ENCODE measurements at places on chromosomes 2 and 18. TPM values are rescaled to one million over a fixed set of nuclear protein-coding genes. Genes with fewer than 3 reads are reported as not detected.

DNA sequence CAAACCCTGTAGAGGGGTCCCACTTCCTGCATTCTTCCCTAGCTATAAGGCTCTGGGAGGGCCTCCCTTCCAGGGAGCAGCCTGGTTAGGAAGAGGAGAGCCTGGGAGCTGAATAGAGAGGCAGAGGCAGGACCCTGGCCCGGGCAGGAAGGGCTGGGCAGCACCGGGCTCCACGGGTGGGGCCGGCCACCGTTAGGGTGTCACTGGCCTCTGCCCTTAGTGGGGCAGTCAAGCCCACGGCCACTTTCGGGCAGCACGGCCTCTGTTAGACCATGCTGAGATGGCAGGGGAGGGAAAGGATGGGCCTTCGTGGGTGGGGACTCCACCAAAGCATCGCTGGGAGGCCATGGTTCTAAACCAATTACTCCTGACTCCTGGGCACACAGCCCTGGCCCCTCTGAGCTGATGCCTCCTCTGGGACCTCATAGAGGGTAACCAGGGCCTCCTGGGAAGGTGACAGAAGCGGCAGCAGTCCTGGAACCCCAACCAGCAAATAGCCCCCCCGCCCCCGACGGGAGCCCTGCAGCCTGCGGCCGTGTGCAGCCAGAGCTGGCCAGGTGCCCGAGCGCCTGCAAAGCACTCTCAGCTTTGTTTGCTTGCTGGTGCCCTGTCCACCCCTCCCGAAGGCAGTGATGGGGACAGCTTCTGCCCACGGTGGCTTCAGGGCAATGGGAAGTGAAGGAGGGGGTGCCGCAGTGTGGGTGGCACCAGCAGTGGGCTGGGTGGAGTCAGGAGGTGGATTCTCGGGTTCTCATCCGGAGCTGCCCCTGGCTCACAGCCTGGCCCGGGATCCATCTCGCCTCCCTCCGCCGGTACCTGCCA is 16.3 kb upstream of the HPCAL1 start:
- peak; percentile 42 for DNase-seq

- no peak for DNase-seq
These were observed 571.1 kb downstream of the TNS1 start for GRCh38 chr2:217431577-217432269.

- no peak for DNase-seq
These were observed 22.1 kb downstream of the MFF start for GRCh38 chr2:227347117-227347516.

DNA sequence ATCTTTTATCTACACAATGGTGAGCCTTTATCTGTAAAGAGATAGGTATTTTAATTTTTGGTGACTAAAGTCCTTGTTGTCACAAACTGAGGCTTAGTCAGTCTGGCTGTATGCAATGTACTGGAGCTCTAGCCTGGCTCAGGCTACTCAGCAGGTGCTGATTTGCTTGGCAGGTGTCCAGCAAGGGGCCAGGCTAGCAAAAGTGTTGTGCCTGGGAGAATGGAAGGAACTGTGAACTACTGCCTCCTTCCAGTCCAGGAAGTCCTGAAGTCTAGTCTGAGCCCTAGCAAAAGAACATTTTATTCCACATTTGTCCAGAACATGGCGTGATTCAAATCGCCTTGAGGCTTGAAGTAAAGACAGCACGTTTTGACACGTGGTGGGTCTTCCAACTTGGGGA is 260.5 kb downstream of the CCDC85A start:
- DNase-seq: peak; percentile 86

DNA sequence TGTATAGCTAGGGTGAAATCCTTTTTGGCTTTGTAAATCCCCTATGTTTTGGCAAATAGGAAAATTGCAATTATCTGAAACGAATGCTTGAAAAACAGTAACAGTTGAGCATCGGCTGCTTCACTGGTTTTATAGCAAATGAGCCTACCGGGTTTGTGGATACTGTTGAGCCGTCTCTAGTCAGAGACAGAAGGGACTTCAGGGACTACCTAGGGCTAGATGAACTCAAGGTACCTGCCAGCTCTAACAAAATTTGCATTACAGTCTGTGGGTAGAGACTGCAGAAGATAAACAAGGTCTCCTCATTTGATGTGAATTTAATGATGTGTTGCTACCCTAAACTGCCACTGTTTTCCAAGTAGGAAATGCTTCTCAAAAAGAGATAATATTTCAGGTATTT is 101.1 kb downstream of the EML6 start:
- no peak for DNase-seq

DNA sequence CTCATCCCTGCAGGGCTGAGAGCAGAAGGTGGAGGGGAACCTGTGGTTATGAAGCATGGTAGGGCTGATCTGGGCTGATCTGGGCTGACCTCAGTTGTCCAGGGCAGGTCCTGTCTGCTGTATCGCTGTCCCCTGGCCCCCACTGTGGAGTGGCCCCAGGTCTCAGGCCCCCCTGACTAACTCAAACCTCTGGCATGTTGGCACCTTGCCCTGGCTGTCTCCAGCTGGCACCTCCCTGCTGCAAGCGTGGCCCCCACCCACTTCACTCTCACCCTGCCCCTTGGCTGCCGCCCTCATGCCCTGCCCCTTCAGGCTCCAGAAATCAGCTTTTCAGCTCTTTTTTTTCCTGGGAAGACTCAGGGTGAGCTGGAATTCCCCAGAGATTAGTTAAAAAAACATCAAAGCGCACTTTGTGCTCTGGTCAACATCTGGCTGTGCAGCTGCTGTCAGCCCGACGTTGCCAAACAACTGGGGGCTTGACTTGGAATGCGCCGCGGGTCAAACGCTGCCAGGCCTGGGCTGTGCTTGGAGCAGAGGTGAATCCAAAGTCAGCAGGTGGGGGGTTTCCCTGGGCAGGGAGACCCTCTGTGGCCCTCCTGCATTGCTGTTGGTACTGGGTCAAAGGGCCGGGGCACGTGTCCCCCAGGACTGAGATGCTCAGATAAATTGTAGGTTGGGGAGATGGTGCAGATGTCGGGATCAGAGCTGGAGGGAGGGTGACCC is 173.8 kb upstream of the HDAC4 start:
- DNase-seq: peak; percentile 25

DNA sequence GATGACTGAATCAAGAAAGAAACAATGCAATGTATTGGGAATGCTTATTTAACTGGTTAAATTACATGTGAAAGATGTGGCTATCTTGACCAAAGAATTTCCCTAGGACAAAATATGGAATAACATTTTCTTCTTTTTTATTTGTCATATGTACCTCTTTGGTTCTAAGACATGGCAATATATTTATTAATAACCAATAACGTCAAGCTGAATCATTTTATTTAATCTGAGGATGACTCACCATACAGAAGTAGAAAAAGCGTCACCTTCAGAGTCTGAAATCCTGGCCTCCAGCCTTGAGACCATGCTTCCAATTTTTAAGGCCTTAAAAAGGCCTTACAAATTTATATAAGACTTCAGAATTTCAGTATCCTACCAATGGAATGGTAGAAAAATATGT is 1464.9 kb downstream of the SUCLG1 start:
- no peak for DNase-seq

GRCh38 chr2:84492571-84492970 is 23.7 kb upstream of the DNAH6 start:
- no peak for DNase-seq

GRCh38 chr2:97766567-97766966 is 53.2 kb downstream of the ZAP70 start:
- DNase-seq: no peak

GRCh38 chr2:38887902-38888554 is 1.6 kb upstream of the ARHGEF33 start:
- DNase-seq: no peak

DNA sequence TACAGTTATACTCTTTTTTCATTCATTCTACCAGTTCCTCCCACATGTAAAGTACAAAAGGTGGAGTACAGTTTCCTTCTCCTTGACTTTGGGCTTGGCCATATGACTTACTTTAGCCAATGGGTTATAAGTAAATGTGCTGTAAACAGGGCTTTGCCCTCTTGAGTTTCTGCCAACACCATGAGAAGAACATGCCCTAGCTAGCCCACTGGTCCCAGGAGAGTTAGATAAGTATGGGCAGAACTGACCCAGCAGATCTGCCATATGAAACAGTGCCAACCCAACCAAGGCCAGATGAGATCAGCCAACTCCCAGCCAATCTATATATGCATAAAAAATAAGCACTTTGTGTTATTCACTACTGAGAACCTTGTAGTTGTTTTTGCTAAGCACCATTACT is 25.5 kb downstream of the ZC3H8 start:
- no peak for DNase-seq

PDCD1 gene
- not detected for total RNA-seq

LYG1 gene
- 2.8 TPM for total RNA-seq

EPC2 gene
- 24.2 TPM for total RNA-seq

CNDP2 gene
- 532 TPM for total RNA-seq

DHRS9 gene
- total RNA-seq: 5.7 TPM

SIX2 gene
- total RNA-seq: not detected
